ENCODE measurements at places on chromosomes 3 and 15.

GRCh38 chr3:141737093-141737492 is 1.0 kb upstream of the RNF7 start:
- no peak for DNase-seq

DNA sequence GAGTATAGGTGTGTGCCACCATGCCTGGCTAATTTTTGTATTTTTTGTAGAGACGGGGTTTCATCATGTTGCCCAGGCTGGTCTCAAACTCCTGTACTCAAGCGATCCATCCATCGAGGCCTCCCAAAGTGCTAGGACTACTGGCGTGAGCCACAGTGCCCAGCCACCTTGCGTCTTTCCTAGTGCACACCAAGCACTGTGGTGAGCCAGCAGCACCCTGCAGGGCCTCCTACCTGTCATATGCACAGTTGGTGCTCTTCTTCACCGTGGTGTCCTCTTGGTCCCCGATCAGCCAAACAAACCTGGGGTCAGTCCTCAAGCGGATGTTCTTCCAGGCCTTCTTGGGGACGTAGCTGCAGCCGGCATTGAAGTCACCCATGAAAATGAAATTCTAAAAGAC is 13.2 kb downstream of the DNASE1L3 start:
- no peak for DNase-seq

GRCh38 chr3:135448520-135448919 is 517.0 kb upstream of the PPP2R3A start:
- no peak for DNase-seq

- DNase-seq, result no peak
Observed at GRCh38 chr3:131067983-131068382, 41.3 kb downstream of the NEK11 start.

DNA sequence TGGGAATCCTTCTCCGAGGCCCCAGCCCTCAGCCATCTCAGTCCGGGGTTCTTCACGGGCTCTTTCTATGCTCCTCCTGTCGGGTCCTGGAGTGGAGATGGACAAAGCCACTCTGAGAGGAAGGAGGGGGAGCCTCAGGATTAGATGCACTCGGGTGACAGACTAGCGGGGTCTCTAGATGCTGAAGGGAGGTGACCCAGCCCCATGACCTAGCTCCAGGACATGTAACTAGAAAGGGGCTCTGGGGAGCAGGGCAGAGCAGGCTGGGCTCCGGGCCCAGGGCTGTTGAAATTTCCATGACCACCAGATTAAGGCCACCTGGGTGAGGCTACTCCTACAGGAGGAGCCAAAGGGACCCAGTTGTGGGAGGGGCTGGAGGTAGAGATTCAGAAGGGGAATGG is 14.8 kb upstream of the SKIC8 start:
- DNase-seq, result no peak

GRCh38 chr3:66492071-66492470 is 8.8 kb downstream of the LRIG1 start:
- DNase-seq, result no peak

DNA sequence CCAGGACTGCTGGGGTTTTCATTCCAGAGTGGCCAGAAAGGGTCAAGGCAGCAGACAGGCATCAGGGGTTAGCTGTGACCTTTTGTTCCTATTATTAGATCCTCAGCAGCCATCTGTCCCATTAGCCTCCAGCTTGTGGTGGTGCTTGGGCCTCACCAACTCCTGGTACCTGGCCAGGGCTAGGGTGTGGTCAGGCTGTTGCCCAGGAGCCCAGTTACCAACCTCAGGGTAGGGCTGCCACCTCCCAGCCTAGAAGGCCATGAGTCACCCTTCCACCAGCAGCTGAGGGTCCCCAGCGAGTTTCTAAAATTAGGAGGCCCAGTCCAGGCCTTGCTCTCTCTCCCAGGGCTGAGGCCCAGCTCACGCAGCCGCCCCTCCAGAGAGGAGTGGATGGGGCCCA is 12.2 kb downstream of the TMEM43 start:
- no peak for DNase-seq

GRCh38 chr3:134677987-134678308 is 27.1 kb upstream of the KY start:
- DNase-seq, result no peak

GRCh38 chr3:186540835-186541226 is 3.3 kb downstream of the CRYGS start:
- DNase-seq, result no peak

DNA sequence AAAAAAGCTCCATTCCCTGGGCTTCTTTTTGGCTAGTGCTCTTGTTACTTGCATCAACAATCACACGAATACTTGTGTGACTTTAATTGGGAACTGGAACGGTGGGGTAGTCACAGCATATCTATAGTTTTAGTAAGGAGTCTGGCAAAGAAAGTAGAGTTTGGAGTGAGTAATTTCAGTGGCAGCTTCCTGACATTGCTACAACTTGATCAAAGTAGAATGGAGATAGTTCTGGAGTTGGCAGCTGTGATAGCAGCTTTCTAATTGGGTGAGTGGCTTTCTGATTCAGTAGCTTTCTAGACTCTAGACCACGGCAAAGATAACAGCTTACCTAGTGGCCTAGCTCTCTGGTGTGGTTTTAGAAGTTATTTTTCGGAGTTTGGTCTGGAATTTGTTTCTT is 475.0 kb downstream of the TUSC7 start:
- DNase-seq, result no peak

- DNase-seq, result no peak
Observed at GRCh38 chr3:8385848-8386620, 115.6 kb upstream of the LMCD1 start.

GRCh38 chr15:74838746-74839525 is 4.0 kb downstream of the ULK3 start:
- no peak for DNase-seq

- no peak for DNase-seq
Observed at GRCh38 chr3:171173736-171174135, 147.2 kb upstream of the SLC2A2 start.

DNA sequence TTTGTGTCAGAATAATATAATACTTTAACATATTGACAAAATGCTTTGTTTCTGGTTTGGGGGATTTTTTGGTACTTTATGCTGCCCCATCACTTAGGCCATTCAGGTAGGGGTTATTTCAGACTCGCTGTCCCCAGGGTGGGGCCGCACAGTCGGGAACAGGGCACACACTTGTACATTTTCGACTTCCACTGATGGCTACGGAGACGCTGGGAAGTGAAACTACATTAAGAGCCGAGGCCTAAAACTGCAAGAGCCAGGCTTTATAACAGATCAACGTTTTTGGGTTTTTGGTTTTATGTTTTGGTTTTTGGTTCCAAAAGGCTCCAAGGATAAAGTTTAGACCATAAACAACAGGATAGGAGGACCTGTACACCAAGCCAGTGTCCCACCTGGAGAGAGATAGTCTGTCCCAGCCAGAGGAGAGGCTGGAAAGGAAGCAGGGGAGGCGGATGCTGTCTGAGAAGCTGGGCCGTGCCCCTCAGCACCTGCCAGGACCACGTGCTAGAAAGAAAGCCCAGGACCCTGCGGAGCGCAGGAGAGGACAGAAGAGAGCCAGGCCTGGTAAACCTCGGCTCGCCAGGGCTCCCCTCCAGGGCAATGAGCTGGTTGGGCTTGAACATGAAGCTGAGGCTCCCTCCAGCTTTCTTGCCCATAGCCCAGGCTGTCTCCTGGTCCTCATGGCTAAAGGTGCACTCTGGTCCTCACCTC is 111.7 kb downstream of the CHSY1 start:
- no peak for DNase-seq

- no peak for DNase-seq
Observed at GRCh38 chr3:195040094-195040493, 230.9 kb downstream of the XXYLT1 start.

DNA sequence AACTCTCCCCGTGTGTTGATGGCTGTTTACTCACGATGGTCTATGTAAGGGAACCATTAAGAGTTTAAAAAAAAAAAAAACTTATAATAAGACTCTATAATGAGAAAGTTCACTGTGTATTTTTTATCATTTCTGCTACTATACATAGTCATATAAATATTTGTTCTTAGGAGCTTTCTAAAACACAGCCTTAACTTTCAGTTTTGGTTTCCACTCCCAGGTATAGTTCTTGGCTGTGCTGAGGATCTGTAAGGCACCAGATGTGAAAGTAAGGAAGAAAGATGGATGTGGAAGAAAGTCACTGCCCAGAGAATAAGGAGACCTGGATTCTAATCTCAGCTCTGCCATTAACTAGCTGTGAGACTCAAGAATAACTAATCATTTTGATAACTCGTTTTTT is 101.9 kb upstream of the THBS1 start:
- DNase-seq, result no peak

GRCh38 chr3:160413613-160414248 is 14.3 kb downstream of the SMC4 start:
- DNase-seq, result peak; percentile 26

DNA sequence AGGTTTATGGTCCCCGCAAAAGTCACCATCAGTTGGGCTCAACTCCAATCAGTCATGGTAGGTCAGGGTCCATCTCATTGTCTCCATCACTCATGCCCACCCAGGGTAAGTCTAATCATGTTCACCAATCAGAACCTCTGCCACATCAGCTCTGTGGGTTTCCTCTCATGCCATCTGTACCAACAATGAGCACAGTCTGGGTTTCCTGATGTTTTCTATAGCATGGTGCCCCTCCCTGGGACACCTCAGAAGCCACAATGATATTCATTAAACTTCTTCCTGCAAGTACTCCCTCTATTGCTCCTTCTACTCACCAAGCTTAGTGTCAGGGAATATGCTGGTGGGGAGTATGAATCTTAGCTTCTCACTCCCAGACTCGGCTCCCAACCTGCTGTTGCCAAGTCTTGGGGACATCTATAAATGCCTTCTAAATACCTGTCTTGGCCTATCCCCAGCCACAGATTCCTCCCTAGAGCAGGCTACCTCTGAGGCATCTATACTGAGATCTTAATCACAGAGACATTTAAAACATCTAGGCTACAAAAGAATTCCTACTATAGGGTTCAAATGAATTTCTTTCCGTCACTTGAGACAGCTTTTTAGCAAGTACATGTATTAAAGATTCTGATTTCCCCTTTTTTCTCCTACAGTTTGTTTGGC is 5.0 kb upstream of the CCR2 start:
- no peak for DNase-seq

DNA sequence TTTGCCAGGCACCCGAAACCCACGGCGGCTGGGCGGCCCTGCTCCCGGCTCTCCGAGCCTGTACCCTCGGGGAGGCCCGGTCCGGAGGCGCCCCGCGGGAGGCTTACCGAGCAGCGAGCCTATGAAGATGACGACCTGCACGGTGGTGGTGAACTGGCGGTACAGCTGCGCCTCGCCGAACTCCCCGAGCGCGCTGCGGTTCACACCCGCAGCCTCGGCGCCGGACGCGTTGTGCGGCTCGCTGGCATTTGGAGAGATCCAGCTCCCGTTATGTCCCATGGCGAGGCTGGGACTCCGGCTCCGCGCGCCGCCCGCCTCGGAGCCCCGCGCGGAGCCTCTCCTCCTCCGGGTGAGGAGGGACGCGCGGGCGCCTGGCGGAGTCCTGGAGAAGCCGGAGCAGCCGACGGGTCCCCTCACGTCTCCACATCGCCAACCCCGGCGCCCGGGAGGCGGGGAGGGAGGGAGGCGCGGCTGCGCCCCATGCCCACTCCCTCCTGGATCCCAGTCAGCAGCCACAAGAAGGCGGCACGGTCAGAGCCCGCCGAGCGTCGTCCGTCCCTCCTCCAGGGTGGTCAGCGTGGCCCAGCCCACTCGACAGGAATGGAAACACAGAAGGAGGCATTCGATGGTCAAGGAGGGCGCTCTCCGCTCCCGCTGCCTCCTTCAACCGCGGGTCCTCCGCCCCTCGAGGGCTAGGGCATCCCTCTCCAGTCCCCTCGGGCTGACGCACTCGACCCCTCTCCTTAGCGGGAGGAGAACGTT is at the start of gene GPR176:
GPR176 (minus strand) TSS at position 519 of the 762 bp plus-strand sequence; CDS start at position 279, 240 bp downstream.
- DNase-seq, result peak; percentile 52

DNA sequence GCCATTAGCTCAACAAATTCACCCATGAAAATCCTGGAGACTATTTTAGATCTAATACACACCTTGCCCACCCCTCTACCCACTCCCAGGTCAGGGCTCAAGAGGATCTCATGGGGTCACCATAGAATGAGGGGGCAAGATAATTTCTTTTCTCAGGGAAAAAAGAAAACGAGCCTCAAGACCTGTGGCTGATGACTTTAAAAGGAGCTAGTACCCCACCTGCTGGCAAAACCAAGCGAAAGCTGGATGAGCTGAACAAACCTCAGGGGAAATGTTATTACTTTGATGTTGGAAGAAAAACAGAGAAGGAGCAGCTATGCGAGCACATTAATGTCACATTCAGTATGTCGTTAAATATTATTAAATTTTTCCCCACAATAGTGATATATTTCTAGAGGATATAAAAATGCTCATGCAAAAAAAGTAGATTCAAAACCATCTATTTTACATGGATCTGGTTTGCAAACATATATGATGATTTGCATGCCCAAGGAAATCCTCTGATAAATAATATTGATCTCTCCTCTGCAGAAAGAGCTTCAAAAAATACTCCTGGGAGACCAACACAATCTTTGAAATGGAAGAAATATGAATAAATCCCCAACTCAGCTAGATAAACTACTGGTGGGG is 37.7 kb downstream of the PLD1 start:
- DNase-seq, result no peak

DNA sequence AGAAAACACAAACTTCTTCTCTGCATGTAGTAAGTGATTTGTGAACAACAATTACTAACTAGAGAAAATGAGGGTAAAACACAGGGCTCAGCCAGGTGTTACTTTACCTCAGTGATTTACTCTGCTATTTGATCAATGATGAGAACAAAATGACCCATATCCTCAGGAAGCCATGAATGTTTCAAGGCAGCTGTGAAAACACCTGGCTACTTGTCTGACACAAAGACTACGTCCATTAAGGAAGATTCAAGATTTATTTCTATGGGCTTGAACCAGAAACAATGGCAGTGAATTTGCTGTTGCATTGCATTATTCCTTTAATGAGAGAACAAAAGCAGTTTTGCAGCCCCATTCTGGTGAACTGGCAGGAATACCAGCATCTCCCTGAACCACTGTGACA is 374.6 kb upstream of the ARL6 start:
- DNase-seq, result no peak

DNA sequence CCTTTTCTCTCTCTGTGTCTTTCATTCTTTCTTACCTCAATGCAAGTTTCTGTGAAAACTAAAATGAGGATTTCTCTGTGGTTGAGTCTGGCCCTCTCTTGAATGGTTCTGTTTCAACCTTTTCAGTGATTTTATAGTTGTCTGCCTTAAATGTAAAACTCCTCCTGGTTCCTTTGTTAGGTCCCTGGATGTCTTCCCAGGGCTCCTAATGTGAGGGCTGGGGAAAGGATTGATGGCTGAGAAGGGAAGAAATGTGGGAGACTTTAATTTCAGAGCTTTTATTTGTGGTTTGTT is 90.6 kb upstream of the GRM7 start:
- DNase-seq, result no peak

GRCh38 chr3:39413691-39414420 is 7.3 kb downstream of the RPSA start:
- DNase-seq, result no peak
